Pons (tissue), 1 donor: ENCODE measurements at places on chromosomes 5 and 9.

DNA sequence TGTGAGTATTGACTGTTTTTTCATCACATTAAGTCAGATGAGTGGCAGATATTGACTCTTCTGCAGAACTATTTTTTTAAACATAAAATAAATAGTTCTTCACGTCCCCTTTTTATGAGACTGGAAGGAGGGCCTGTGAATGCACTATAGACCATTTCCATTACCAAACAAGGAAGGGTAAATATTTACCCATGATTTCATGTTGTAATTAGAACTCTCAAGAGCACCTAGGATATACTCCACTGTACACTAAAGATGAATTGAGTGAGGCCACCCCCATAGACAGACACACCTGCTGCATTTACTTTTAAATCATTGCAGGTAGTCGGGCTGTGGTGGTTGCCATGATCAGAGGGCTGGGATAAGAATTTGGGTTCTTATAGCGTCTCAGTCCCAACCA, 22.6 kb downstream of the SLC36A1 start:
- DNase-seq: no peak

DNA sequence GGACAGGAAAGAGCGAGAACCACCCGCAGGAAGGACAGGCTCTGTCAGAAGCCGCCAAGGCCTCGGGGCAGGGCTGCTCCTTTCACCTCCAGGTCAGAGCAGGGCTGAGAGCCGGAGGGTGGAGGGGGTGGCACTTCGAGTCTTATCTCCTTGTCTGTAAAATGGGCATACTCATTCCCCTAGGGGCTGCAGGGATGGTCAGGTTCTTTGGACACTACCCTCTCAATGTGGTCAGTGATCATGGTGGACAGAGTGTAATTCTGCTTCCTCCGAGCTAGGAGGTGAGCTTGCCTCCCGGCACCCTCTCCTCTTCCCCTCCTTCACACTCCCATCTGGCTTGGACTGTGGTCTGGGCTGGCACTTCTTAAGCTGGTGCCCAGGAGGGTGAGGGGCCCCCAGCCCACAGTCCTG, 39.6 kb downstream of the RGS3 start:
- DNase-seq: no peak

- no peak for DNase-seq
Measured at GRCh38 chr9:79524266-79524665, 47.5 kb upstream of the TLE4 start.

GRCh38 chr5:137595396-137596079, 96.4 kb upstream of the SPOCK1 start:
- peak; percentile 27 for DNase-seq

- DNase-seq: no peak
Measured at GRCh38 chr9:14926941-14927624, 16.9 kb upstream of the FREM1 start.

GRCh38 chr5:53071738-53072137, 37.8 kb downstream of the MOCS2 start:
- no peak for DNase-seq

GRCh38 chr9:80233102-80233843, 661.5 kb downstream of the TLE4 start:
- no peak for DNase-seq

DNA sequence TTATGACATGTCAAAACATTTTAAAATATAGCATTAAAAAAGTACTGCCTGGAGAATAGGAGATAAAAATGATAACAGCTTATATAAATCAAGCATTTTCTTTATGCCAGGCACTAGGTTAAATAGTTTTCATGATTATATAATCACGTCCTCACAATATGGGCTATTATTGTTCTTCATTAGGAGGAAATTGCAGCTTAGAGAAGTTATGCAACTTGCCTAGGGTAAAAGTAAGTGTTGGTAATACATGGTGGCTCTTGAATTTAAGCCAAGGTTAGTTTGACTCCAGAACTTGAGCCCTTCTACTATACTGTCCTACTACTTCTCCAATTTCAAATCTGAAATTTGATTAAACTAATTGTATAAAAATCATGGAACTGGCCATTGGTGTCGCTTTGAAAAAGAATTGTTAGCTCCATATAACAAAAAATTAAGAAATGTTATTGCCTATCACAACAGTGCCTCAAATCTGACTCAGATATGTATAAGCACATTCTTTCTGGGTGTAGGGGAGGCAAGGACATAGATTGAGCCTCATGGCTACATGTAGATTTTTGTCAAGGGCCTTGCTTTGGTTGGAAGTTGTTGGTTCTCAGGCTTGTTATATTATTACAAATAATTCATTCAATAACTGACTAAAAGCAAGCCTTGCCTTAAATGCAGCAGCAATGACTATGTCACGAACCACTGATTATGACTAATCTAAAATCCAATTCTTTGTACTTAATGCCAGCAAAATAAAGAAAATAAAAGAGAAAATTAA, 223.5 kb upstream of the DAB2 start:
- DNase-seq: no peak

- no peak for DNase-seq
Measured at GRCh38 chr5:142659405-142659804, 26.5 kb downstream of the FGF1 start.

DNA sequence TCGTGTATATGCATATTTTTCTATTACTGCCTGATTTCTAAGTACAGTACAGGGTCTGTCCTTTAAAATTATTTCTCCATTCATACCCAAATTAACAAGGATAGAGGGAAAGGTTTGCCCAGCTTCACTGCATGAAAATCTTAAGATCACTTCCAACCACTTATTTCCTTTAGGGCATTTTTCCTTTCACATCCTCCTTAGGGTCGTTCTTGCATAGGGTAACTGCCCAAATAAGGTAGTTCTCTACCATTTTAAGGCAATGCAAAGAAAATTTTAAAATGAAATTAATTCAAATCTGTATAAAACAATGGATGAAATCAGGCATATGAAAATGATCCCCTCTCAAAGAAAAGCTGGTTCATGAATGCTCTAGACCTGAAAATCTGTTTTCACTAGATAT, 4.1 kb upstream of the CDC20B start:
- no peak for DNase-seq

DNA sequence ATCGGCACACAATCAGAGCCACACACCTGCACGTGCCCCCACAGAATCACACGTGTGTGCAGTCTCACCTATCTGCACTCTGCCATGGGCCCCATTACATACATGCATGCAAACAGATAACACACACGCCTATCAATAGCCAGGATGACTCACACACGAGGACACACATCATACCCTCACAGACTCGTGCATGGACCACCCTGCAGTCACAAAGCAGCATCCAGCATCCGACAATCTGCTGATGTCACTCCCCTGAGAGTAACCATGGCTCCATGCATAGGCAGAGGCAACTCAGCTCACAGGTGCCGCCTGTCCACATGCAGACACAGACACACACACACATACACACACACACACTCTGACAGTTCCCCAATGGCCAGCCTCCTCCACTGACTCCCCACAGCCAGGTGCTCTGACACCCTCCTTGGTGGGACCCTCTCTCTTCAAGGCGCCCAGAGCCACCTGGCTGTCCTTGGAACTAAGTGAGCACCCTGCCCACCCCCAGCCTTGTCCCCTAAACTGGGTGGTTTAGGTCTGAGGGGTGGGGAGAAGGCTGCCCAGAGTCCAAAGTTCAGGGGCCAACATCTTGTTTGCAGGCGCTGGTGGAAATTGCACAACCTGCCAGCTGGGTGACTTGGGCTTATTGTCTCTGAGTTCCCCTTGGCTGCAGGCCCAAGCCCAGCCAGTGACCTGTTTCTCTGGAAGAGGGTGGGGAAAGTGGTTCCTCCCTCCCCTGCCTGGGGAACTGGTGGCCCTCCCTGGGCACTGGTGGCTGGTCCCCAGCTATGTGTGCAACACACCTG, 34.6 kb upstream of the NEK6 start:
- DNase-seq: peak; percentile 83

- DNase-seq: no peak
Measured at GRCh38 chr5:43161244-43161643, 30.8 kb upstream of the NIM1K start.

DNA sequence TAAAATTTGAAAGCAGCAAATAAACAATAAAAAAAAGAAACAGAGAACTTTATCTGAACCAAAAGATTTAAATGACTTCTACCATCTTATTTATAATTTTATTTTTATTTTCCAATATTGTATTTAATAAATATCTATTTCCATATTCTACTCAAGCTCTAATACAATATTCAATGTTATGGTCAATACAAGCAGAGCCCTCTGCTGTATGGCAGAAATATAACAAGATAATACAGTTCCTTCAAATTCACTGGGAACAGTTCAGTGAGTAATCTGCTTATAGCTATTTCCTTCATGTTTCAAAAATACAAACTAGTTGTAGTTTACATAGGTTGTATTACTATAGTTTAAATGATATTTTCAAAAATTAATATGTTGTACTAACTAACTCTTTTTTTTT, 332.7 kb downstream of the PRDM9 start:
- DNase-seq: no peak

GRCh38 chr9:4665357-4665756, 923 bp downstream of the SPATA6L start:
- DNase-seq: no peak

GRCh38 chr9:88303721-88304451, 84.4 kb upstream of the SPIN1 start:
- no peak for DNase-seq

GRCh38 chr9:68513385-68513784, 27.3 kb downstream of the TMEM252 start:
- no peak for DNase-seq

DNA sequence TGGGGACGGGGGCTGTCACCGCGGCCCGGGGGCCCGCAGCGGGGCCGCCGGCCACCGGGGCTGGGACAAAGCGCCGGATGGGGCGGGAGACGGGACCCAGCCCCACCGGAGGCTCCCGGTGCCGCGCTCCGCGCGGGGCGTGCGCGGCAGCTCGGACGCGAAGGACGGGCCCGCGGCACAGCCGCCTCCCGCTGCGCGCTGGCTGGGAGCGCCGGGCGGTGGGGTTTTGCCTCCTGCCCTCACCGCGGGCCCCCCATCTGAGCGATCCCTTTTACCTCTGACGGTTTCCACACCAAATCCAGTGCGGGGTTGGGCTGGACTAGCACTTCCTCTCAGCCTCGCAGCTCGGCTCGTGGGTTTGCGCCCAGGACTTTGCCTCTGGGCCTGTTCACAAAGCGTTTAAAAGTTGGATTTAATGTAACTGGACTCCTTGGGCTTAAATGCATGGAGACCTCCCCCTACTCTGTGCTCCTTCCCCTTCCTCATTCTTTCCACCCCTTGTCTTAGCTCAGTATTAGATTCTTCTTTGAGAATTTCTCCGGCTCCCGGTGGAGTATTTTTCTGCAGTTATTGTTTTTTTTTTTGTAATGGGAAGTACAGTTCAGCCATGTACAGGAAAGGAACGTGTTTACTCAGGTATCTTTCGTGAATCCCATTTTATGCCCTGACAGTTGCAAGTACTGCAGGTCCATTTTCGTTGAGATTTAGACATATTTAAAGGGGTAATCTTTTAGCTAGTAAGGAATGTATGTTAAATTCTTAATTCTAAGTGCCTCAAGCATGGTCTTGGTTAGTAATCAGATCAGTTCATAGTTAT, 691 bp downstream of the FCHO2 start:
- DNase-seq: peak; percentile 55

DNA sequence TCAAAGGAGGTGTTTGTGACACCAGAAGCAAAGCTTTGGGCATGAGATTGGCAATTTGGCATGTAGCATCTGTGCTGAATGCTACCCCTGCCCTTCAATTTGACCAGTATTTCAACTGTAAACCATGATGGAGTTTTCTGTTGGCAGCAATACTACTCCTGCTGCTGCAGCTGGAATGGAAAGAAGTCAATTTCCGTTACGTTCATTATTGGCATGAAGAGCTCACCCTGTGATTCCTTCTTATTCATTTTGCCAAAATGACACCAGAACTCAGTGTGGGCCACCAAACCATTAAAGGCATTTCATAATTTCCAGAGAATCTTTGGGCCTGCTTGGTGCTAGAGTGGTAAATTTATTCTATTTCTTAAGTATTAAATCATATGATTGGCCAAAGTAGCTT, 433.1 kb upstream of the DMAC1 start:
- DNase-seq: no peak

- no peak for DNase-seq
Measured at GRCh38 chr5:6638236-6638635, 5.0 kb downstream of the SRD5A1 start.

DNA sequence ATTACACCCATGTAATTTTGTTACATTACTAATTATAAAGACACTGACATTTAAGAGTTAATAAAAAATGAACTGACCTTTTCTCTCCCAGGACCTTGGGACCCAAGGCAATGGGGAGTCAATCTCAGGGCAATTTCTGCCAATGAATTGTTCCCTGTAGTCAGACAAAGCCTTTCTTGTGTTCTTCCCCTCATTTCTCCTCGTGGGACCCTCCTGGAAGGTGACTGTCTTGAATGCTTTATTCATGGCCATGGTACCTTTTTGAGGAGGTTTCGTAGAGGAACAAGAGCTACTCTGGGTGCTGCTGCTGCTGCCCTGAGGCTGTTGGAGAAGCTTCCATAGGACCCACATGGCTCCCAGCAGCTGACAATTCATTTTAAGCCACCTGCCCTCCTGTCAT, 190.3 kb downstream of the SNX18 start:
- DNase-seq: no peak

DNA sequence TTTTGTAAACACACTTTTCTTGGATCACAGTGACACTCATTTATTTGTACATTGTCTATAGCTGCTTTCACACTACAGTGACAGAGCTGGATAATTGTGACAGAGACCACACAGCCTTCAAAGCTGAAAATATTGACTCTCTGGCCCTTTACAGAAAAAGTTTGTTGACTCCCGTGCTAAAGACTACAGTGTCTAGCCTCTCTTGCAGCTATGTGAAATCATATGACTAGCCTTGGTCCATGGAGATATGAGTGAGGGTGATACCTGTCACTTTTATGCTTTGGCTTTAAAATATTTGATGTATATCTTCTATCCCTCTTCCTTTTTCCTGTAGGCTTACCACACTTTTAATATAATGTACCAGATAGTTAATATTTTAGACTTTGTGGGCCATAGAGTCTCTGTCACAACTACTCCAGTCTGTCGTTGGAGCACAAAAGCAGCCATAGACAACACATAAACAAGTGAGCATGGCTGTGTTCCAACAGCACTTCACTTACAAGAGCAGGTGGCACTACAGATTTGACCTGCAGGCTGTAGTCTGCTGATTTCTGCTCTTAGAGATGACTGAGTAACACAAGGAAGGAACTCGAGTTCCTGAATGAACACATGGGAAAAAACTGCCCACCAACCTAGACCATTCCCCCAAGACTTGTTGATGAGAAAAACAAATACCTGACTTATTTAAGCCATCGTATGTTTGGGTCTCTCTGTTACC, 73.5 kb upstream of the ANKRD55 start:
- DNase-seq: no peak
